ENCODE measurements at places on chromosomes 11 and 22. TPM values are rescaled to one million over a fixed set of nuclear protein-coding genes. Genes with fewer than 3 reads are reported as not detected.

The TSPAN18 gene
- 11.5 TPM for total RNA-seq

The KCNC1 gene
- under 0.01 TPM for total RNA-seq

The TLCD5 gene
- total RNA-seq = 5.2 TPM

The KREMEN1 gene
- total RNA-seq = 43.8 TPM

The MOV10L1 gene
- total RNA-seq = 2.1 TPM

The DENND5A gene
- total RNA-seq = 118 TPM

The SMC1B gene
- total RNA-seq = under 0.01 TPM

The RAB30 gene
- 16.2 TPM for total RNA-seq

The FEN1 gene
- total RNA-seq = 11.0 TPM

The IGSF9B gene
- total RNA-seq = 4.7 TPM

The NCAPH2 gene
- total RNA-seq = 34.4 TPM
